Activated naive CD4-positive, alpha-beta T cell (primary cell): ENCODE measurements at places on chromosomes 6 and 20.

- no peak for DNase-seq
These were observed 2.5 kb upstream of the LSM14B start for GRCh38 chr20:62119591-62120364.

GRCh38 chr20:40993794-40994540, 34.7 kb upstream of the TOP1 start:
- no peak for DNase-seq

DNA sequence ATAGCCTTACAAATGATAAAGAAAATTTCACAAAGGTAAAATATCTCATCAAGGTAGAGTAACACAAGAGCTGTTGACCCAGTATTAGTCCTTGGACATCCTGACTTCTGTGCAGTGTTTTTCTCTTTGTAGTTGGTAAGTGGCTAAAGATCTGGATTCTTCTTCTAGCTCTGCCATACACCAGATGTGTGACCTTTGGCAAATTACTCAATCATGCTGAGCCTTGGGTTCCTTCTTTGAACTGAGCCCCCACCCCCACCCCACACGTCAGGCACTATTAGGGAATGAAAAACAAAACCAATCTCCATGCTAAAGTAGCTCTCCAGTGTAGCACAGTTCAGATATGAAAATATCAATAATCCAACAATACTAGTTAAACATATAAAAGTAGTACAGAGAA, 15.1 kb upstream of the TRIM39 start:
- no peak for DNase-seq

GRCh38 chr6:150211700-150212511, 69.1 kb downstream of the PPP1R14C start:
- DNase-seq, result no peak

DNA sequence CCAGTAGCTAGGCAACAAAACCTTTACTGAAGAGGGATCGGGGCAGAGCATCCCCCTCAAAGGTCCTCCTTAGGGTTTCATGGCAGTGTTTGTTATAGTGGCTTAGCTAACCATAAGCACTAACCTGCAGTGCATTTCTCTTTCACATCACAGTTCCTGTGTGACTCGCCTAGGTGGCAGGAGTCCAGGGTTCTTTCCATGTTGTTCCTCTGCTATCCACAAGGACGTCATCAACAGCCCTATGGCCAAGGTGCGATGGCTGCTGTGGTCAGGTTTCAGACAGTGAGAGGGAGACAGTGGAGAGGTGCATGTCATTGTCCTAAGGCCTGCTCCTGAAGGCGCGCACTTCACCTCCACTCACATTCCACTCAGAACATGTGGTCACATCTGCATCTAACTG, 38.8 kb upstream of the FOXA2 start:
- DNase-seq, result no peak

DNA sequence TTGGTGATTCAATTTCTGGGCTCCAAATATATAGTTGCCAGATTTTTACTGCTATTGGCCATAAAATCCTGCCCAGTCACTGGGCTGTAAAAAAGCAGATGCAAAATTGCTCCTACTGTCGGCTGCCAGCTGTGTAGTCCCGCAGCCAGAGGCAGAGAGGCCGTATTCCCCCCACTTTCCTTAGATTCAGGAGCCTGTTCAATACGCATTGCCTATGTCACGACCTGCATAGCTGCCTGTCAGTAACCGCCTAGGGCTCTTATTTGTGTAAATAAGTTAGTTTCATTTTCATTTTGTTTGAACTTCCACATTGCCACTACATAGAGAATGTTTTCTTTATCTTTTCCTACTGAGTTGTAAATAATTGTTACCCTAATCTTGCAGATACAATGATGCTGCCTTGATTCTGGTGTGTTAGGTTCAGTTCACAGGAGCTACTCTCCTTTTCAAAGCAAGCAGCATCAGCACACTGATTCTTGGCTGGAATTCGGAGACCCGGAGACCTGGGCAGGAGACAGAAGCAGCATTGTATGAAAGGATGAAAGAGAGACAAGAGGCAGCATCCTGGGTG, 46.0 kb upstream of the UST start:
- DNase-seq, result no peak

GRCh38 chr20:16271450-16271849, 301.8 kb downstream of the KIF16B start:
- DNase-seq, result no peak

DNA sequence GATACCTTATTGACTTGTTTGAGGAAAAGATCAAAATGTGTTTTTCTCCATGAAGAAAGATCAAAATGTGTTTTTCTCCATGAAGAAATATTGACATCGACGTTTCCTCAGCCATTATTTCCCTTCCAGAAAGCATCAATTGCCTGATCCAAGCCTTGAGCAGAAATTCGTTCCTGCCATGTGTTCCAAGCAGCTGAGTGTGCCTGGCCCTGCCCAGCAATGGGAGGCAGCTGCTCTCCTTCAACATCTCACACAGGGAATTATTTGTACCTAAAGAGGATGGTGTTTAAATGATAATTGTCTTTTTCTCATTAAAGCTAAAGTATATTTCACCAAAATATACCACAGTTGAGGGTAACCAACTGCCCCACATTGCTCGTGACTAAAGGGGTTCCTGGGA, 7.8 kb upstream of the DUSP22 start:
- no peak for DNase-seq

DNA sequence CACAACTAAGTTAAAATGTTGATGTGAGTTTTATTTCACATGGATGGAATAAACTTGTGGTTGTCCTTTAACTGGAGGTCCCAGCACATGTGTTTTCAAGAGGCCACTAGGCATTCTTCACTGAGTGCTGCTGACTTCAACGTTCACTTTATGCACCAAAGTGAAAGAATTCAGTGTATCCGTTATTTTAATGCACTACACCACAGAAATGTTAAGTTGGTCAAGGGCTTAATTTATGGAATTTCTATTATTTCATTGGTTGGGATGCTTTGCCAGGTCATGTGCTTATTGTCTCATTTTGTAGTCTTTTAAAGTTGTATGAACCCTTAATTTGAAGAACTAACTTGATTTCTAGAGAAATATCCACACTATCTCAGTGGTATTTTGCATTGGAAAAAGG, 106.4 kb downstream of the PPP1R14C start:
- no peak for DNase-seq

GRCh38 chr6:164693944-164694343, 615.5 kb downstream of the C6orf118 start:
- no peak for DNase-seq

- no peak for DNase-seq
These were observed 34.7 kb downstream of the PLEKHG1 start for GRCh38 chr6:150634176-150634963.

DNA sequence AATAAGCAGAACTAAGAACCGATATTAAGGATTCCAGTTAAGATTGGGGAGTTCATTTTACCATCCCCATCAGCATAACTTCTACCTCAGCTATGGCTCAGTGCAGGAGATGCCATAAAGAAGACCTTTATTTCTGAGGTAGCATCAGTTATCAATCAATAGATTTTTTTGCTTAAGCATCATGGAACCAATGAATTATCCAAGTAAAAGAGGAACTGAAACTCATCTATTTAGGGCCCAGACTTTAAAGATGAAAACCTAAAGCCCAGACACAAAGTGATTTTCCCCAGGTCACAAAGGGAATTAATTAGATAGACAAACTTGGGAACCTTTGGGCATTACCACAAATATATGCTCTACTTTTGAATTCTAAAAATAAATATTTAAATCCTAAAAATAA, 59.2 kb upstream of the TINAG start:
- DNase-seq, result no peak
